Muscle of back (tissue), 13 donors: ENCODE measurements at places on chromosomes 12 and 14.

GRCh38 chr14:104086210-104086660 lies 735 bp downstream of the ASPG start:
- DNase-seq, result no peak

GRCh38 chr12:68119250-68119649 lies 40.3 kb downstream of the IFNG start:
- DNase-seq, result no peak

- DNase-seq, result no peak
Measured at GRCh38 chr12:131900397-131900796, 6.0 kb downstream of the ULK1 start.

DNA sequence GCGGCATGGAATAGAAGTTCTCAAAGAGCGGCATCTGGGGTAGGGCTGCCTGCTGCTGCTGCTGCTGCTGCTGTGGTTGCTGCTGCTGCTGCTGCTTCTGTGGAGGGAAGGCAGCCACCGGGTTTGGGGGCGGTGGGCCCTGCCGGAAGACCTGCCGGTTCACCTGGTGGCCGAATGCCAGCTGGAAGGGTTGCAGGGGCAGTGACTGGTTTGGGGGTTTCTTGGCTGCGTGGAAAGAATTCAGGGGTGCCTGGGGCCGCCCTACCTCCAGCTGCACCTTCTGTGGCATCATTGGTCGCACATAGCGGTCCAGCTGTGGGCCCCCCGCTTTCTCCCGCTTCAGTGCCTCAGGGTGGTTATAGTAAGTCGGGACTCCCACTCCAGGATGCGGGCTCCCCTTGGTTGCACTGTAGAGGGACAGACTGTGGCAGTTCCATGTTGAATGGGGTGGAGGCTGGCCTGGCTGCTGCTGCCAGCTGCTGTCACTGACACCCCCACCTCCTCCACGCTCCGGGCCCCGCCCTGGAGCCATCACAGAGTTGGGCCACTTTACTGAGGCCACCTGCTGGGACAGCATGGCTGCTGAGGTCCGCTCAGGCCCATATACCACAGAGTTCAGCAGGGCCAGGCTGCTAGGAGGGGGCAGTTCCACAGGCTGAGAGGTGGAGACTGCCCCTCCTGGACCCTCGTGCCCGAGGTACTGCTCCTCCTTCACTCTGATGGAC lies 25.2 kb upstream of the PNMA1 start:
- no peak for DNase-seq
